ENCODE measurements at places on chromosomes 5 and 9. TPM values are rescaled to one million over a fixed set of nuclear protein-coding genes. Genes with fewer than 3 reads are reported as not detected.

PIP5K1B gene
- 9.4 TPM for polyA plus RNA-seq

ADAMTS6 gene
- 0.32 TPM for polyA plus RNA-seq

SPATA31D3 gene
- polyA plus RNA-seq, result not detected

IL3 gene
- not detected for polyA plus RNA-seq

ENTREP1 gene
- 7.5 TPM for polyA plus RNA-seq

MARVELD2 gene
- 8.5 TPM for polyA plus RNA-seq

CDKN2B-AS1 gene
- not detected for polyA plus RNA-seq

FAM153A gene
- polyA plus RNA-seq, result 1.6 TPM

CENPH gene
- polyA plus RNA-seq, result 1.5 TPM

CFAP90 gene
- 7.7 TPM for polyA plus RNA-seq

CCL27 gene
- not detected for polyA plus RNA-seq

PANK3 gene
- 7.7 TPM for polyA plus RNA-seq

DNA sequence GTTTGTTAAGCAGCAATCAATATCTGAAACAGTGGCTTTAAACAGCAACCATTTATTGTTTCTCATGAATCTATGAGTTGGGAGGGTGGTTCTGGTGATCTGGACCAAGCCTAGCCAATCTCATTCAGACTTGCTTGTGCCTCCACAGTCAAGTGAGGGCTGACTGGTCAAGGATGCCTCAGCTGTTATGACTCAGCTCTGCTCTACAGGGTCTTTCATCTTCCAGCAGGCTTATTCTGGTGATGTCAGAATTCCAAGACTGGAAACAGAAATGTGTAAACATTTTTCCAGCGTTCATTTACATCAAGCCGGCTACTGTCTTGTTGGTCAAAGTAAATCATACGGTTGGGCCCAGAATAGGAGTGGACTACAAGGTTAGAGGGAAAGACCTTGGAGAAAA is 2.5 kb upstream of the PIP5K1B start:
- no peak for DNase-seq

- no peak for DNase-seq
Measured at GRCh38 chr5:154568589-154568988, 90.6 kb upstream of the HAND1 start.

- DNase-seq, result no peak
Measured at GRCh38 chr9:109996936-109997580, 210.9 kb downstream of the C9orf152 start.

GRCh38 chr9:35945341-35946018 is 12.5 kb downstream of the OR2S2 start:
- peak; percentile 91 for DNase-seq

GRCh38 chr5:118723021-118723338 is 265.4 kb downstream of the DTWD2 start:
- DNase-seq, result peak; percentile 3

GRCh38 chr5:95086927-95087815 is 197.7 kb downstream of the MCTP1 start:
- no peak for DNase-seq

DNA sequence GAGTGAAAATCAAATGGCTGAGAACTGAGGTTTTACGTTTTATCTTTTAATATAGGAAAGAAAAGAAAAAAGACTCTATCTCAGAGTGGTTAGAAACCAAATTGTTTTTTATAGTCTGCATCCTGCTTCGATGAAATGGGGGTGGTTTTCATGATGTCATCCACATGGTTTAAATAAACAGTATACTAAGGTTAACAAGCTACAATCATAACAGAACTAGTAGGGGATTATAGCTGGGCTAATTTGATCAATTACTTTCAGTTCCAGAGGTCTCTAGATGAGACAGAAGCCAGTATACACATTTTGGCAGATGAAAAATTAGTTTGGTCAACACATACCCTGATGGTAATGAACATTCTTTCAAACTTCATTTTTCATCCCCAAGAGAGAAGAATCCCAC is 106.3 kb upstream of the SNX2 start:
- no peak for DNase-seq

- no peak for DNase-seq
Measured at GRCh38 chr9:81237565-81238231, 451.6 kb downstream of the TLE1 start.

DNA sequence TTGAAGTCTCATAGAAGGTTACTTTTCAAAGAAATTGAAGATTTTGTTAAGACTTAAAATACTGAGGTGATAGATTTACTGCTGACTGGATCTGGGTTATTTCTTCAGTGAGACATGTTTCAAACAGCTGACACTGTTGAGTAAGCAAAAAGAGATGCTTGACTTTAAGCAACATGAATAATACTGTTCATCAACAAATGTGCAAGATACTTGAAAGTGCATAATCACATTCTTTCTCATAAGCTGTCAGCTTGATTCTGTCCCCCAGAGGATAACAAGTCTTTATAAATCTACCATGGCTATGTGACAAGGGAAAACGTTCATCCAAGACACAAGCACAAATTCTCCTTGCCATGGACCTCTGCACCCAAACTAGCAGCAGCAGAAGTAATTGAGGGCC is 260.1 kb upstream of the CDH18 start:
- DNase-seq, result no peak

DNA sequence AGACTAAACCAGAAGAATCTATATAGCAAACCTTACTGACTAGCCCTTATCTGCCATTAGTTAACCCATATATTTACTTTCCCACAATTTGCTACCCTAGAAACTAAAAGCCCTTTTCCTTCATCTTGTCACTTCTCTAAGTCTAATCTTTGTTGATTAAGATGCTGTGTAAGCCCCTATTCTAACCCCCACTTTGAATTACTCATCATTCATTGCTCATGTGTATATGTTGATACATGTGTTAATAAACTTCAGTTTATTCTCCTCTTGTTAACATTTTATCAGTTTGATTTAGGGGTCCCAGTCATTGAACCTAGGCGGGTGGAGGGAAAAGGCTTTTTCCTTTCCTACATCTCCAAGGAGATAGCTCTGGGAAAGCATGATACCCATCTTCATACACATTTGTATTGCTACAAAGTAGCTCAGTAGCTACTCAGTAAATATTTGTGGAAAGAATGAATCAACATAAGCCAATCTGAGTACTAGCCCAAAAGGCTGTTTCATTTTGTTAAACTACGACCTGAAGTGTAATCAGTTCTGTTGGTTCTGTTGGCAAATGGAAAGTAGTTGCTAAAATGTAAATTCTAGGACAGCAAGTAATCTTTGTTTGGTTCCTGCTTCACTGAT is 35.1 kb upstream of the NDFIP1 start:
- no peak for DNase-seq

DNA sequence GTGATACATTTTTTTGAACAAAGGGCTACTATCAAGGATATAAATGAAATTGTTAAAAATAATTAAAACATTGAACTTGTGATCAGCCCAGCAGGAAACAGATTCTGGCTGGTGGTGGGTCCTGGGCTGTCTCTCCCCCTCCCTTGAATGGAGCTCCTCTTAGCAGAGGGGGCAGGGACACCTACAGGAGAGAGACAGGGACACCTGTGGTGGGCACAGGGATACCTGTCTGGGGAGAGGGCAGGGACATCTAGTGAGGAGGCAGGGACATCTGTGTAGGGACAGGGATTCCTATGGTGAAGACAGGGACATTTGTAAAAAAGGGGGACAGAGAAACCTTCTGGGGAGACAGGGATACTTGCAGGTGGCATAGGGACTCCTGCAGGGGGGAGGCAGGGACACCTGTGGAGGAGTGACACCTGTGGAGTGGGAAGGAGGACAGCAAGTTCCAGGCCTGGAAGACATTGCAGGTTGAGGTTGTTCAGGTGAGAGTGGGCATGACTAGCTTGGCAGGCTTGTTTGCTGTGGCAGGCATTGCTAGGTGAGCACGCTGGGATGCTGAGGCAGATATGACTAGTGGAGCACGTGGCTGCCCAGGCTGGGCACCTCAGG is 264.2 kb downstream of the IRX2 start:
- DNase-seq, result no peak

DNA sequence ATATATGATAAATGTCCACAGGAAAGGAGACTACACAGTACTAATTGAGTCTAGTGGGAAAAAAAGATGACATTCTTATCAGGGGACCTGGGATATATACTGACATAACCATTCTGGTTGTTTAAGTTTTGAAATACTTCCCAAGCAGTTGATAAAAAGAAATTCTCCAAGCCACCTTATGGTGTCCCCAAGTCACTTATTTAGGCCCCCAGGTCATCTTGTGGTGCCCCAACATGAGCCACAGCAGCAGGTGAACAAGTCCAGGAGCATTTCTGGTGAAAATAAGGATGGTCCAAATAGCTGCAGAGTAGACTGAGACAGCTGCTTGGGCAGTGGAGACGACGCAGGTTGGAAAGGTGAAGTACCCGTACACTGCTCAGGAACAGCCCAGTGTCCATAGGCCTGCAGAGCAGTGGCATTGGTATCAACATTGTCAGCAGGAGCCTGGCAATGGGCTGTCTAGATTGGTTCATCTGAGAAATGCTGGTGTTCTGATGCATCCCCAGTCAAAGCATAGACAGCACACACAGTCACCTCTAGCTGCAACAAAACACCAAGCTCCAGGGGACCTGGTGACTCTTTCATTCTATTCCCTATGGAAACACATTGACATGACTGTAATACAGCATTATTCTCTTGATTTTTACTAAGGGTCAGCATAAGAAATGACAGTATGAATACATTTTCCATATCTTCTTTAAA is 430.6 kb downstream of the NR2F1-AS1 start:
- DNase-seq, result no peak

DNA sequence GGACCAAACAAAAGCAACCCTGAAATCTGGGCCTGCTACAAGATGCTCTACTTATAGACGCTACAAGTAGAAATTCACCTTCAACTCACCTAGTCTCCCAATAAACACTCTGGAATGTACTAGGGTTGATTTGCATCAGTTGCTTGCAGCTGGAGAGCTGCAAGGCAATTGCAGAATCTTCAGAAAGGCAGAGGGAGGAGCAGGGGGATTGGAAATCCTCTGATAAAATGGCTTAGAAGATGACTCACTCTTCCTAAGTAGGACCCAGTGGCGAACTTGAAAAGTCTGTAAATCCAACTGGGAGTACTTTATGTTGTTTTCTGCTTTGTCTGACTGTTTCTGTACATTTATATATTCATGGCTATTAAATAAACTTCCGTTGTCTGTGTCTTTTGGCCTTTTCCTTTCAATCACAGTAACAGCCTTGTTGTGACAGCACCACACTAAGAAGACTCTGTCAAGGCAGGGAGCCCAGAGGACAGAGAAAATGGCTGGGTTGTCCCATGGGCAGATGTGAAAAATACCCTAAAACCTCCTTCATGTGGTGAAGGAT is 14.7 kb upstream of the MLLT3 start:
- DNase-seq, result no peak

DNA sequence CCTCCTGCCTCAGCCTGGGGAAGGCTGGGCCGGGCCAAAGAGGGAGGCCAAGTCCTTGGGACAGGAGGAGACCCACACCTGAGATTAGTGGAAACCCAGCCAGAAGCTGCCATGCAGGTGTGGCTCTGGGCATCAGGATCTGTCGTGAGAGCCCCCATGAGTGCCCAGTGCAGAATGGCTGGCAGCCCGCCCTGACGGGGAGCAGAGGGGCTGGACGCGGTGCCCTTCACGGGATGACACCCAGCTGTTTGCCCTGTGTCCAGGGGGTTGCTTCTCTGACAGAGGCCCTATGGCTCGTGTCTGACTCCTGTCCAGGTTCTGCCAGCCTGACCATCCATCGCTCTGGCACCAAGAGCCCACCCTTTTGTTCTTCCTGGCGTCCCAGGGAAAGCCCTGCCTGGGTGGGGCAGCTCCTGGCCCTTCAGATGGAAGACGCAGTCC is 8.5 kb downstream of the DIPK1B start:
- no peak for DNase-seq

- no peak for DNase-seq
Measured at GRCh38 chr9:133563291-133563796, 28.8 kb downstream of the ADAMTSL2 start.

DNA sequence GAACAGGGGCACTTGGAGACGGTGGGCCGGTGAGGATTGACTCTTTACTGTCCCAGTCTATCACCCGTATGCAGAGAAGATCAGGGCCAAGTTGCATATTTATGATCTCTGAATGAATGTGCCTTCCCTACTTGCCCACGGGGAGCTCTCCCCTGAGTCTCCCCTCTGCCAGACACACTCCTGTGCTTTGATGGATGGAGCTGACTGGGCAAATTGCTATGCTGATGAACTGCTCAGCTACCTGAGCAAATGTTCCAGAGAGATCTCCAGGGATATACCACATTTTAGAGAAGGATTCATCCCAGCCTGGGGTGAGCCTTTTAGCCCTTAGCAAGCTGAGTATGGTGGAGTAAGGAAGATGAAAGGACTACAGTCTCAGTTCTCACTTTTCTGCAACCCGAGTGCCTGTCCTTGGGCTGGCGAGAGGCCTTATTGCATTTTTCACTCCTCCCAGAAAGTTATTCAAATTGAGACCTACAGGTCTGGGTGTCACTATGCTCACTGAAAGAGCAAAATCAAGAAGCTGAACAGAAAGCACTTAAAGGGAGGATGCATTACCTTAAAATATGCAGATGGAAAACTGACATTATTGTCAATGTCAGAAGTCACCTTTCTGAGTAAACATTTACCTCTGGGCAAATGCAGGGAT is 526.7 kb upstream of the WWC1 start:
- no peak for DNase-seq

DNA sequence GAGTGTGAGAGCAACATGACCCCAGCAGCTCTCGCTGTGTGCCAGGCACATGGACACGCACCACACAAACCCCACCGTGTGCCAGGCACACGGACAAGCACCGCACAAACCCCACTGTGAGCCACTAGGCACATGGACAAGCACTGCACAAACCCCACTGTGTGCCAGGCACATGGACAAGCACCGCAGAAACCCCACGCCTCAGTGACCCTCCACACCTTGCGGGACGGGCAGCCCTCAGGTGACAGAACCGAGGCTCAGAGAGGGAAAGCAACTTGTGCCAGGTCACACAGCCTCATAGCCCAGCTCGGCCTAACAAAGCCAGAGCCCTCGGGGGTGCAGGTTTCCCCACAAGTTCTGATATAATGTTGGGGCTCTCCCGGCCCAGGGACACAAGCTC is 2.0 kb upstream of the GPSM1 start:
- no peak for DNase-seq

GRCh38 chr9:847505-847904 is 6.0 kb downstream of the DMRT1 start:
- DNase-seq, result no peak

DNA sequence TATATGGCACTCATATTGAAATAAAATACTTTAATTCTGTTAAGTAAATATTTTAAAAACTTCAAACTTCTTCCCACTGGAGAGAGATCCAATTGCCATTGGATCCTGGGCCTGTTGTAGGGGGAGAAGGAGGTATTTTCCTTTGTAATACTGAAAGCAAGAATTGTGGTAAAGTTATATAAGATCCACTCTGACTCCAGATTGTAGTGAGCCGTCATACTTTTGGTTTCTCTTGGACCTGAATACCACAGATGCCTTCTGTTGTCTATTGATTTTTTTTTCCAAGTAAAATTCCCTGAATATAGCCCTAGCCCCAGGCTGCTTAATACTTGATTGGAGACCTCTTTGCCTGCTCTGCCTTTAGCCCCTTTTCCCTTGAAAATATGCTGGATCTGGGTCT is 86.9 kb downstream of the ATG10 start:
- DNase-seq, result no peak

Data from kidney (tissue), 22 donors.